ENCODE measurements at places on chromosomes 7 and 10. TPM values are rescaled to one million over a fixed set of nuclear protein-coding genes. Genes with fewer than 3 reads are reported as not detected.

Gene NUTM2E
- total RNA-seq = not detected

Gene PTPRZ1
- not detected for total RNA-seq

Gene ZNF853
- total RNA-seq = 1.7 TPM

Gene POLR1F
- total RNA-seq = 33.9 TPM

Gene SFTPA1
- total RNA-seq = not detected

Gene TET1
- 3.1 TPM for total RNA-seq

Gene DMBT1
- total RNA-seq = under 0.01 TPM

Gene ZNF117
- 6.1 TPM for total RNA-seq

Gene WDR86
- total RNA-seq = not detected

Gene CHRM2
- total RNA-seq = under 0.01 TPM

Gene DYDC1
- not detected for total RNA-seq
